ENCODE measurements at places on chromosomes 13 and 19.

GRCh38 chr13:34808649-34809048 is 133.4 kb upstream of the NBEA start:
- ATAC-seq = no peak

GRCh38 chr19:1929021-1929742 is 11.8 kb upstream of the CSNK1G2 start:
- peak; percentile 93 for ATAC-seq

GRCh38 chr19:54302257-54302656 is 10.7 kb downstream of the LILRA5 start:
- ATAC-seq = no peak

DNA sequence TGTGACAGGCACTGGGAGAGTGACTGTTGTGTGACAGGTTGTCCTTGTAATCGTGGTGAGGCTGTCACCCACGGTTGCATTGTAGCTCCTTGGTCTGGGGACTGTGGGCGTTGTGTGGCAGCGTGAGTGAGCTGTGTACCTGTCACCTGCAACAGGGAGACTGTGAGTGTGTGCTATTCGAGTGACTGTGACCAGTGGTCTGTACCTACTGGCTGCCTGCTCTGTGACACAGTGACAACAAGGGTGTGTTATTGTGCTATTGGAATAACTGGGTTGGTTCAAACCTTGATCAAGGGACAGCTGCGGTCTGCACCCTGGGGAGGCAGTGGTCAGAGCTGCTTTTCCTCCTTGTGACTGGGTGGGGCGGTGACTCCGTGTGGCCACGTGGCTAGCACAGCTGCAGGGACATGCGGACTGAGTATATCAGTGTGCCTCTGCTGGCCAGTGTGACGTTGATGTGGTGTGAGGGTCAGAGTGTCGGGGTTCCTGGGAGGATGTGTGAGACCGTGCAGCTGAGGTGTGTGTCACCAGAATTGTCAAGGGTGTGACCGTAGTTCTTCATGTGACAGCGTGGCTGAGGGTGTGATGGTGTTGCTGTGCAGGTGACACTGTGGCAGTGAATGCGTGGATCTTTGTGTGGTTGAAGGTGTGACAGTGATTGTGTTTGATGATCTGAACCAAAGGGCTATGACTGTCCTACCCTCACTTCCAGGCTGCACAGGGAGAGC is 10.1 kb upstream of the NFIX start:
- ATAC-seq = no peak

GRCh38 chr13:24043590-24044350 is 116.8 kb upstream of the SPATA13 start:
- ATAC-seq = no peak

- peak; percentile 99 for ATAC-seq
Measured at GRCh38 chr19:18097217-18097992, at the start of gene MAST3. Gene MAST3 (plus strand): TSS chr19:18097778. CDS start chr19:18097793, 15 bp downstream.

GRCh38 chr13:93098972-93099371 is 127.6 kb upstream of the GPC6 start:
- ATAC-seq = no peak

GRCh38 chr13:97438856-97439595 is 5.1 kb downstream of the RAP2A start:
- no peak for ATAC-seq

GRCh38 chr13:71513411-71514033 is 353.5 kb downstream of the DACH1 start:
- ATAC-seq = no peak

- ATAC-seq = no peak
Measured at GRCh38 chr19:1847348-1847683, 967 bp downstream of the REXO1 start.

DNA sequence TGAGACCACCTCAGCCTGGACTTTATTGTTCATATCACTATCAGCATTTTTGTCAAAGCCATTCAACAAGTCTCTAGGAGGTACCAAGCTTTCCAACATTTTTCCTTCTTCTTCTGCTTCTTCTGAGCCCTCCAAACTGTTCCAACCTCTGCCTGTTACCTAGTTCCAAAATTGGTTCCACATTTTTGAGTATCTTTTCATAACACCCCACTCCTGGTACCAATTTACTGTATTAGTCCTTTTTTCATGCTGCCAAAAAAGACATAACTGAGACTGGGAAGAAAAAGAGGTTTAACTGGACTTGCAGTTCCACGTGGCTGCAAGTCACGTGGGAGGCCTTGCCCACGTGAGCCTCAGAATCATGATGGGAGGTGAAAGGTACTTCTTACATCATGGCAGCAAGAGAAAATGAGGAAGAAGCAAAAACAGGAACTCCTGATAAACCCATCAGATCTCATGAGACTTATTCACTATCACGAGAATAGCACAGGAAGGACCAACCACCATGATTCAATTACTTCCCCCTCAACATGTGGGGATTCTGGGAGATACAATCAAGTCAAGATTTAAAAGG is 215.1 kb downstream of the PCDH17 start:
- no peak for ATAC-seq

- peak; percentile 98 for ATAC-seq
Measured at GRCh38 chr13:106619688-106620555, 52.0 kb upstream of the ARGLU1 start.

GRCh38 chr13:20608438-20609020 is 41.6 kb downstream of the IFT88 start:
- ATAC-seq = no peak

DNA sequence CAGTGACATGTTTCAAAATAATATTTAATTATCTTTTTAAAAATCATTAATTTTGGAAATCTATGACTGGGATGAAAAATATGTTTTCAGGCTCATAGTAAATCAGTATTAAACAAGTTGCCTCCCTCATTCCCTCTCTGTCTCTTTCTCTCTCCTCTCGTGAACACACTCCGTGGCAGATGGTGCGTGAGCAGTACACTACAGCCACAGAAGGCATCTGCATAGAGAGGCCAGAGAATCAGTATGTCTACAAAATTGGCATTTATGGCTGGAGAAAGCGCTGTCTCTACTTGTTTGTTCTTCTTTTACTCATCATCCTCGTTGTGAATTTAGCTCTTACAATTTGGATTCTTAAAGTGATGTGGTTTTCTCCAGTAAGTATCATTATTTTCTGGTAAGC is 22.7 kb downstream of the SGCG start:
- ATAC-seq = no peak

DNA sequence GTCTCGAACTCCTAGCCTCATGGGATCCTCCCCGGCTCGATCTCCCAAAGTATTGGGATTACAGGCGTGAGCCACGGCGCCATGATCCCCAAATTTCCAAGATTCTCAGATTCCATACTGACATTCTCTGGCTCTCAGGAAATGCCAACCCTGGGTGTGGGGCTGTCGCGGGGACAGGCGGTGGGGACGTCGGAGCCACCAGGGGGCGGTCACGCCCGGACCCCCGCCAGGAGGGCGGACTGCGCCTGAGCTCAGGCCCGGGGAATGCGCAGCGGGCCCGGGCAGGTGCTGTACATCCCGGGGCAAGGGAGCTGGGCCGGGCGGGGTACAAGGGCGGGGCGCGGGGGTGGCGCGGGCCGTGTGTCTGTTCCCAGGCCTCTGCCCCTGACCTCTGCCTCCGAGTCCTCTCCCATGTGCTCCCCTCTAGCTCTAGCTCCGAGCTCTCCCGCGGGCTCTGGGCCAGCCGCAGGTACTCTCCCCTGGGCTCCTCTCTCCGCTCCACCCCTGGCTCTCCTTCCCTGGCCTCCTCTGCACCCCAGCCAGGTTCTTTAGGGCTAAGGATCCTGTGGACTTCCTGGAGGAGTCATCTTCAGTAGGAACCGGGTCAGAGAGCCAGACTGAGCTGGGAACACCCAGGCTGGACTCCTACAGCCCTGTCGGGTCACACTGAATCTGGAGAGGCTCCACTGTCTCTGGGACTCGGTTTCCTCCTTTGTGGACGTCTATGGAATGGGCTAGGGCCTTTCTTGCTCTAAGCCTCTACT is 2.4 kb downstream of the PPP1R13L start:
- no peak for ATAC-seq

DNA sequence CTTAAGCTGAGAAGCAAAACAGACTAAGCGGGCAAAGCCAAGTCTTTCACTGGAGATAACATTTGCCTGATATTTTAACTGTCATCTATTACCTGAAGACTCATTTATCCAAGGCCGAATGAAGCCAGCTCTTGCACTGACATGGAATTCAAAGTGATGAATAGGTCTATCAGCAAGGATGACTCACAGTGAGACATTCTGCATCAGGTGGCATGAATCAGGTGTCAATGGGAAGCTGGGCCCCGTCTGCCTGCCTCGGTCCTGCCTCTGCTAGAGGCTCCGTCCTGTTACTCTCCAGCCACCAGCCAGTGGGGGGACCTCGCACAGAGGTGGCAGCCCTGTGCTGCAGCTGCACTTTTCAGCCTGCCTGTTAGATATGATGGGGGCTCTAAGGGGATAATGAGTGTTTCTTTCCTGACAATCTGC is 23.5 kb downstream of the STARD13 start:
- ATAC-seq = peak; percentile 89

GRCh38 chr13:20573186-20573585 is 6.2 kb downstream of the IFT88 start:
- ATAC-seq = no peak

DNA sequence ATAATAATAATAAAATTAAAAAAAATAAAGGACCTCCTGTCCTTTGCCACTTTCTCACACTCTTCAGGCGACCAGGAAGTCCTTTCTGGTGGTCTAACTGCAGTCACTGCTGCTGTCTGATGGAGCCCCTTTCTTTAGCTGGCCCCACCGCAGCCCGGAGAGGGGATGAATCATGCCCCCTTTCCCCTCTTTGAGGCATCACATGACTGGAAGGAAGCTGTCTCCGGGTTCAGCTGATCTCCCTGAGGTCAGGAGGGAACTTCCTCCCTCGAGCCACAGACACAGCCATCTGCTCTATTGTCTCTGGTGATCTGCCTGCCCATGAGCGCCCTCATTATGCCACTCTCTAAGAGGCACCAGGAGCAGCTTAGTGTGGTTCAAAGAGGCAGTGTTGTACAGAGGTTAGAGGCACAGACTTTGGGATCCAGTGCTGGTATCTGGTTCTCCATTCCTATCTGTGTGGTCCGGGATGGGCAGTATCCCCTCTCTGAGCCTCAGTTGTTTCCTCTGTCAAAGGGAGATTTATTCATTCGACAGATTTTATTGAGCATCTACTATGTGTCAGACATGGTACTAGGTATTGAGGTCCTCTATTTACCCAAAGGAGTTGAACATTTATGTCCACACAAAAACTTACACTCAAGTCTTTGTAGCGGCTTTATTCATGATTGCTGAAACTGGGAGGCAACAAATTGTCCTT is 30.0 kb downstream of the VAV1 start:
- ATAC-seq = no peak

- ATAC-seq = no peak
Measured at GRCh38 chr13:110538632-110539031, 22.9 kb downstream of the RAB20 start.

- peak; percentile 55 for ATAC-seq
Measured at GRCh38 chr13:101763191-101763590, 310.7 kb downstream of the ITGBL1 start.

Data from SK-N-SH treated with all-trans-retinoic acid at 6 μM for 48 hours (cell line).